ENCODE measurements at places on chromosomes 3 and 15.

- DNase-seq = no peak
Measured at GRCh38 chr3:134807189-134807588, 12.1 kb downstream of the EPHB1 start.

DNA sequence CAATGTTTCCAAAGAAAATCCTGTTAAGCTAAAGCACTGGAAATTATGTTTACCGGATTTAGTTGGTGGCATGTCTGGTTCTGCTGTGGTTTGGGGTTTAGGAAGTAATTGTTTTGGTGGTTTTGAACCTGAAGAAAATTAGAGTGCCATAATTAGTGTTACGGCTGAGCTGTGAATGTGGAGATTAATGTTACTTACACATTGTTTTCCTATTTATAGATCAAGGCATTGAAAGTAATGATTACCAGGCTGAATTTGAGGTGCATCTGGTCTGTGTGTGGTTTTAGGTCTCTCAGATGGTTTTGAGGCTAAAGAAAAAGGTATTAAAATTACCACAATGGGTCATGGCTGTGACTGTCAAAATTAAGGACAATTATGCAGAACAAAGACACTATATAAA lies 128.9 kb downstream of the TFG start:
- DNase-seq = no peak

DNA sequence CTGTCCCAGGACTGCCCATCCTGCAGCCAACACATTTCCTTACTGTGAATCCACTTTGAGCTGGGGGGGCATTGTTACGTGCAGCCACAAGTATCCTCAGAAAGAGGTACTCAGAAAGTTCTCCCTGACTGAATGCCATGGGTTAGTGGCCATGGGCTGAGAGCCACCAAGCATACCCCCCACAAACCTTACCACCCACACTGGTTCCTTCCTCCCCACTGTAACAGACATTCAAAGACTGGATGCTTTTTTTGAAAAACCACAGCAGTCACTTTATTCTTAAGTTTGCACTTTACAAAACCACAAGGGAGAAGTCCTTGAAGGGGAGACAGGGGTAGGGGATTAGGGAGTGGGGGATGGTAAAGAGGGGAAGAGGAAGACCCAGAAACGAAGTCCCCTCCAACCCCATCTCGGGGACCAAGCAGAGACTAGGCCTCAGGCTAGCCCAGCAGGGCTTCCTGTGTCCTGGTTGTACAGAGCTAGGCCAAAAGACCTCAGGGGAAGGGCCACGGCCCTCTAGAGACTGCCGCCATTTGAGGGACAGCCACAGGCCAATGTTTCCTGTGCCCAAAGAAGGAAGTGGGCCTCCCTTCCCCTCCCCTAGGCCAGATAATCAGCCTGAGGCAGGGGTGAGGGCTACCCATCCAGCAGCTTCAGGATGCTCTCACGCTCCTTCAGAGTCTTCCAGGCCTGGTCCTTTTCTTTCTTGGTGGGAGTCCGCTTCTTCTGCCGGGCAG lies 10.1 kb upstream of the CAMK1 start:
- DNase-seq = no peak

DNA sequence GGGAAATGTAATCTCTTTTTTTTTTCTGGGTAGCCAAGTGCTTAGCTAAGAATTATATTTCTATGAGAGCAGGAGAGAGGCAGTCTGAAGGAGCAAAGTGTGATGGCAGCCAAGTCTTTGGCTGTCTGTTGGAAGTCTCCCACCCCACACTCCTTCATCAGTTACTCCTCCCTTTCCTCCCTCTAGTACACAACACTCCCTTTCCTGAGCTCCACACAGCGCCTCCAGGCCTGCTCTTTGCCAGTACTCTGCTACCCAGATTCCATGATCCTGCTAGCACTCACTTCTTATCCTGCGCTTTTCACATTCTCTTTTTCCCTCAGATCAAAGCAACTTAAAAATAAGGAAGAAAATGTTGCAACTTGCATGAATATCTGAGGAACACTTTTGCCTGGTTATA lies 37.4 kb upstream of the SNRK start:
- DNase-seq = no peak

DNA sequence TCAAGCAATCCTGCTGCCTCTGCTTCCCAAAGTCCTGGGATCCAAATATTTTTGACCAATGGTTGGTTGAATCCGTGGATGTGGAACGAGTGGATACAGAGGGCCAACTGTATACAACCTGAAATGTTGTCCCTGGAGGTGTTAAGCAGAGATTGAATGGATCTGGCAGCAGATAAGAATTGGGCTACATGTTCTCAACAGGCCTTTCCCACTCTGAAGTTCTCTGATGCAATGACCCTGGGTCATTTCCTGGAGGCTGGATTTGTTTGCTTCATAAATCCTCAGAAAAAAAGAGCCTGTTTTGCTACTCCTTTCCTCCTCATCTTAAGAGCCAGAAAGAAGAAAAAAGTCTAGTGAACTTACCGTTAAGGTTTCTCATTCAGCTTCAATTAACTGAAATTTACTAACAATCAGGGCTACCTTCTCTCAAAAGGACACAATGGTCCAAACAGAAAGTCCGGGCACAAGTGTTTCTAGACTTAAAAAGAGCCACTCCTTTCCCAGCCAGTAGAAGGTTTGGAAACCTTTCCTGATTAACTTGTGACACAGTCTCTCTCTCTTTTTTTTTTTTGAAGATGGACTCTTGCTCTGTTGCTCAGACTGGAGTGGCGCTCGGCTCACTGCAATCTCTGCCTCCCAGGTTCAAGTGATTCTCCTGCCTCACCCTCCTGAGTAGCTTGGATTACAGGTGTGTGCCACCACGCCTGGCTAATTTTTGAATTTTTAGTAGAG lies 6.5 kb downstream of the ARHGEF3 start:
- DNase-seq = no peak

- DNase-seq = no peak
Measured at GRCh38 chr15:73956743-73957135, 30.5 kb downstream of the LOXL1 start.

Data from stimulated activated CD4-positive, alpha-beta T cell treated with anti-CD3 and anti-CD28 coated beads, Interleukin-1b, Interleukin-23, amount 100 ng/mL, for 1 hour (primary cell).